ENCODE measurements at places on chromosomes 6 and 20. TPM values are rescaled to one million over a fixed set of nuclear protein-coding genes. Genes with fewer than 3 reads are reported as not detected.

GRCh38 chr6:56101141-56101553, 146.2 kb downstream of the COL21A1 start:
- no peak overlapping the region for H3K27ac ChIP-seq
- no peak for DNase-seq
- no peaks in the 10 kb centered on the region for H3K36me3 ChIP-seq
- no peaks in the 10 kb centered on the region for H3K27me3 ChIP-seq

DNA sequence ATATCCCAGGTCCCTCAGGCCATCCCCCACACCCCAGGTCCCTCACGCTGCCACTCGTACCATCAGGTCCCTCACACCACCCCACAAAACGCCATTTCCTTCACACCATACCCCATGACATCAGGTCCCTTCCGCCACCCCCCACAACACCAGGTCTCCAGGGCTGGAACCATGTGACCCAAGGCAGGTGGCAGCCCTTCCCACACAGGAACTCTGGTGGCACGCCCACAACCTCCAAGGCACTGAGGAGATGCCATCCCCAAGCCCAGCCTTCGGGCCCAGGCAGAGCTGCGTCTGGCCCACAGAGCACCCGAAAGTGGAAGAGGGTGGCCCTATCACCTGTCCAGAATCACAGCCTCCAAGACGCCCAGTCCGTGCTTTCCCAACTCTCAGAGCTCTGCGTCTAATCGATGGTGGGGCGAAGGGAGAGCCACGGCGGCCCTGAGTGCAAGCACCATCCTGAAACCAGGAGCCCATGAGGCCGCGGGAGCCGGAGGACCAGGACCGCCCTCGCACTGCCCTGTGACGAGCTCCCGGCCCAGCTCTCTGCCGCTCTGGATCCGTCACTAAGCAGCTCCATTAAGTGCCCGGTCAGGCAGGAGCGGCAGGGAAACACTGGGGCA, 12.7 kb downstream of the TAF4 start:
- no peak for DNase-seq
- H3K4me3 ChIP-seq: no peak overlapping the region
- no peaks in the 10 kb centered on the region for H3K36me3 ChIP-seq
- H3K4me1 ChIP-seq: no peaks in the 10 kb centered on the region
- no peak overlapping the region for H3K27ac ChIP-seq

GRCh38 chr20:42100137-42100704, 482.0 kb upstream of the CHD6 start:
- H3K27me3 ChIP-seq: no peaks in the 10 kb centered on the region
- no peaks in the 10 kb centered on the region for H3K4me1 ChIP-seq
- no peak overlapping the region for H3K27ac ChIP-seq
- no peaks in the 10 kb centered on the region for H3K36me3 ChIP-seq

DNA sequence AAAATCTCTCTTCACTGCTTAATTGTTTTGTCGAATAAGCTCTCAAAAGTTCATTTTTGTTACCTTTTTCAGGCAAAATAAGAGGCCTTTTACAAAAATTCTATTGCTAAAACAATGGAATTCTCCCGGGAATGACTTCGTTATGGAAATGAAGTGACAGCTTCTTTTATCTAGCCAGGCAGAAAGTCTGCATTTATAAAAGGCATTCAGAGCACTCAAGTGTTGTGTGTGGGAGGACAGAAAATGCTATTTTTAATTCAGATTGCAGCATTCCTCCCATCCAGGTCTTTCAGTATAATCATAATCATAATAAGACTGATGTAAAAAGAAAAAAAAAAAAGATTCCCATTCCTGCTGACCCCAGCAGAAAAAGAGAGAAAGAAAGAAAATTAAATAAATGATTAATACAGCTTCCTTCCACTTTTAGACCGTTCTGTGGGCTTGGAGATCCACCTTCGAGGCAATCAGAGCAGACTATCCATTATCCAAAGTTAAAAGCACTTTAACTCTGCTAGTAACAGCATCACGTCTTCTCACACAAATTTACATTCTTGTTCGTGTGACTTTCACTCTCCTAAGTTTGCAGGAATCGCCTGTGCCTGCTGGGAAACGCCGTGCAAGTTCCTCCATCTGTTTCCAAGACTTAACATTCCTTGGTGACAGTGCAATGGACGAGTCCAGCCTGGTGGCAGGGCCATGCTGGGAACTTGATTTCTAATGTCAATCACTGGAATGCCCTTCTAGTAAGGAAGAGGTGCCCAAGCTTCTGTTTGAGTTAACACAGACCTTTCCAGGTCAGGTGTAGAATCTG, 258.8 kb downstream of the GMPR start:
- H3K4me1 ChIP-seq: peaks cover 12% of the 10 kb centered on the region
- DNase-seq: peak; percentile 21
- H3K36me3 ChIP-seq: no peaks in the 10 kb centered on the region
- no peak overlapping the region for H3K27ac ChIP-seq
- no peaks in the 10 kb centered on the region for H3K27me3 ChIP-seq
- H3K4me3 ChIP-seq: no peak overlapping the region

- no peaks in the 10 kb centered on the region for H3K4me1 ChIP-seq
- H3K27ac ChIP-seq: no peak overlapping the region
- H3K27me3 ChIP-seq: no peaks in the 10 kb centered on the region
- H3K36me3 ChIP-seq: peaks cover 11% of the 10 kb centered on the region
These were observed 31.1 kb downstream of the BRPF3 start for GRCh38 chr6:36227379-36228228.

DNA sequence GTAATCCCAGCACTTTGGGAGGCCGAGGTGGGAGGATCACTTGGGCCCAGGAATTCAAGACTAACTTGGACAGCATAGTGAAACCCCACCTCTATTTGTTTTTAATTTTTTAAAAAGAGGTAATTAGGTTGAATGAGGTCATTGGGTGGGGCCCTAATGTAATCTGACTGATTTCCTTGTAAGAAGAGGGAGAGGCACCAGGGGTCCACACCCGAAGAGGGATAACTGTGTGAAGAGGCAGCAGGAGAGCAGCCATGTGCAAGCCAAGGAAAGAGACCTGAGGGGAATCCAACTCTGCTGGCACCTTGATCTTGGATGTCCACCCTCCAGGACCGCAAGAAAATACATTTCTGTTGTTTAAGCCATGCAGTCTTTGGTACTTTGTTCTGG, 63.4 kb downstream of the QRSL1 start:
- H3K4me1 ChIP-seq: peaks cover 8% of the 10 kb centered on the region
- H3K4me3 ChIP-seq: no peak overlapping the region
- no peak overlapping the region for H3K27ac ChIP-seq
- H3K36me3 ChIP-seq: no peaks in the 10 kb centered on the region
- H3K27me3 ChIP-seq: no peaks in the 10 kb centered on the region
- DNase-seq: no peak

DNA sequence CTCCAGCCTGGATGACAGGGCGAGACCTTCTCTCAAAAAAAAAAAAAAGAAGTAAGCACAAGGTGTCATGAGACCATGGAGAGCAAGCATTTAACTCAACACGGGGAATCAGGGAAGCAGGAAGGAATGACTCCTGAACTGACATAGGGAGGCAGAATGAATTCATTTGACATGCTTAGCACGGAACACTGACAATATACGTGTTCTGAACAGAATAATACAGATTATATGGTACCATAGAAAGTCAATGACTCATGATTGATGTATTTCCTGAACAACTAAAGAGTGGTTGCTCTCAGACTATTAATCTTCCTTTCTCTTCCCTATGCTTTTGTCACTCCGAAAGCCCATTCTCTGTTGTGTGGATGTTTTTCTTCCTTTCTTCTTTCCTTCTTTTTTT, 20.7 kb upstream of the ASIP start:
- H3K4me1 ChIP-seq: peaks cover 7% of the 10 kb centered on the region
- H3K36me3 ChIP-seq: no peaks in the 10 kb centered on the region
- DNase-seq: no peak
- peaks cover 29% of the 10 kb centered on the region for H3K27me3 ChIP-seq
- H3K27ac ChIP-seq: no peak overlapping the region
- H3K4me3 ChIP-seq: no peak overlapping the region

DNA sequence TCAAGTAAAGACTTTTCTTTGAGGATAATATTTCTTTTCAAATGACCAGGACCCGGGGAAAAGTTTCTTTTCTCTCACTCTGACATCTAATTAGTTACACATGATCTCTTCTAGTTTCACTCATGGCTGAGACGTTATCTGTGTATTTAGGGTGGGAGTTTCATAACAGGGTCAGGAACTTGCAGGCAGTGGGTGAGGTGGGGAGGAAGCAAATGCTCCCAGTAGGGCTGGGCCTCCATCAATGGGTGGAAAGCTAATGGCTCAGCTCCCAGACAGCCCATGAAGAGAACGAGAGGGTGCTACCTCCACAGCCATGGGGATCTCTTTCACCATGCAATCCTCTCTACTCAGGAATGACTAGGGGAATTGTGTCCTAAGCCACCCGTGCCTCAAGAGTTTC, 119.3 kb downstream of the F13A1 start:
- H3K27me3 ChIP-seq: no peaks in the 10 kb centered on the region
- H3K36me3 ChIP-seq: no peaks in the 10 kb centered on the region
- H3K4me1 ChIP-seq: peaks cover 3% of the 10 kb centered on the region
- H3K4me3 ChIP-seq: no peak overlapping the region

DNA sequence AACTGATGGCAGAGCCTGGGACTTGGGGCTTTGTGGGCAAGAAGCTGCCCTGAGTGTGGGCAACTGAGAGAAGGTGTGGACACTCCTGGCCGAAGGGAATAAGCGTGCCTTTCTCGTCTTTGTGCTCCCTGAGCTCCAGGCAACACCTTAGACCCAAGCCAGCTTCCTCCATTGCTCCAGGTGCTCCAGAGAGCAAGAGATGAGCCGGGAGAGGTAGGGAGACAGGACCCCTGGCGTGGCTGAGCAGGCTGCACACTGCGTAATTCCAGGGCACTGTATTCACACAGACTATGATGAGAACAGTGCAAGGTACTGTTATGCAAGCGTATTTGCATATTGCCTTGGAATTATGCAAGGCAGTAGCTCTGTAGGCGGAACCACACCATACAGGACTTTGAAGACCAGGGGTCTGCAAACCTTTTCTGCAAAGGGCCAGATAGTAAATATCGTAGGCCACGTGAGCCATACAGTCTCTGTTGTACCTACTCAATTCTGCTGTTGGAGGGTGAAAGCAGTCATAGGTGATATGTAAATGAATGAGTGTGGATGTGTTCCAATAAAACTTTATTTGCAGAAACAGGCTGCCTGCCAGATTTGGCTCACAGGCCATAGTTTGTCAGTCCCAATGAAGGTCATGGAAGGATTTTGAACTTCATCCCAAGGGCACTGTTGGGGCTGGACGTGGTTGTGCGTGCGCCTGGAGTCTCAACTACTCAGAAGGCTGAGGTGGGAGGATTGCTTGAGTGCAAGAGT, 42.1 kb upstream of the FAM83D start:
- H3K36me3 ChIP-seq: no peaks in the 10 kb centered on the region
- peaks cover 5% of the 10 kb centered on the region for H3K27me3 ChIP-seq
- H3K4me3 ChIP-seq: no peak overlapping the region
- H3K27ac ChIP-seq: no peak overlapping the region

- no peak for DNase-seq
- no peak overlapping the region for H3K4me3 ChIP-seq
- H3K27me3 ChIP-seq: no peaks in the 10 kb centered on the region
These were observed 19.3 kb downstream of the CITED2 start for GRCh38 chr6:139355172-139355571.

DNA sequence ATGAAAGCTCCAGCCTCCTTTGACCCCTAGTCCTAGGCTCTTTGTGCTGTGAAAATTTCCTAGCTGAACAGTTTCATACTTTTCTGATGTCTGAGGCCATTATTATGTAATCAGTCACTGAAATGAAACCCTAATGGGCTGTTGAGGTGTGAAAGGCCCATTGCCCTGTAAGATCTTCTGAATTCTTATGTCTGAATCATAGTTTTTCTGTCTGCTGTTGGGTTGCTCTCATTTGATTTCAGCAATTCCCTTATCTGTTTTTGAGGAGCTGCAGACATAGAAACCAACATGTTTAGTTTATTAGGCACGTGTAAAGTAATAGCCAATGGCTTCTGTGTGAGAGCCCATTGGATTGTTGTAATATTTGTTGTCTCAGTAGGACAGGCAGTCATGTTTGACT, 118.1 kb downstream of the EYA4 start:
- H3K4me1 ChIP-seq: no peaks in the 10 kb centered on the region
- no peaks in the 10 kb centered on the region for H3K36me3 ChIP-seq
- H3K27me3 ChIP-seq: no peaks in the 10 kb centered on the region

DNA sequence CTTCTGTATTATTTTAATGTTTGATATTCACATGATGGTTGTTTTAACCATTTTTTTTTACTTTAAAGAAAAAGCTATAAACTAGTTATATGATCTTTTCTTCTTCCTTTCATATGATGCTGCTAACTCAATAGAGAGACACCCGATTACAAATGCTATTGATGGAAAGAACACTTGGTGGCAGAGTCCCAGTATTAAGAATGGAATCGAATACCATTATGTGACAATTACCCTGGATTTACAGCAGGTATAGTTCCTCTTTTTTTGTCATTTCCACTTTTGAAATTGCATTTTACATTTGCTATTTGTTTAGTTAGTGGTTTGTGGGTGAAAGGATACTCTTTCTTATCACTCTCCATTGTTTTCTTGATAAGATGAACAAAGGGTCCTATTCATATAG, 176.7 kb downstream of the LAMA2 start:
- no peak overlapping the region for H3K4me3 ChIP-seq
- H3K4me1 ChIP-seq: peaks cover 18% of the 10 kb centered on the region
- H3K36me3 ChIP-seq: no peaks in the 10 kb centered on the region
- H3K27me3 ChIP-seq: no peaks in the 10 kb centered on the region
- no peak for DNase-seq

DNA sequence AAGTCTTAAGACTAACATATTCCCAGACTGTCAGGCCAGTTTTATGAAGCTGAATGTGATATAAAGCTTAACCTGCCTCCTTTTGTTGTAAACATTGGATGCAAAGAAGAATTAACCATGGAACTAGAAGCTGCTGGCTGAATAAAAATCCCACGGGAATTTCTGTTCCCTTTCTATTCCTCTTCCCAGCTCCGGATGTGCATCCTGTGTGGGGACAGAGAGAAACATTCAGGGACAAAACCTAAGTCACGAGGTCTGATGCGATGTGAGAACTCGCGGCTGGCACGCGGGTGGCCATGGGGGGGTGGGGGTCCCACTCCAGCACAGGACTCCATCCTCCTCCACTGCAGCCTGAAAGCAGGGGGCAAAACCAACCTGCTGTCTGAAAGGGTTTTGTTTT, 32.2 kb downstream of the RAMACL start:
- H3K4me1 ChIP-seq: peaks cover 39% of the 10 kb centered on the region
- H3K36me3 ChIP-seq: no peaks in the 10 kb centered on the region
- no peaks in the 10 kb centered on the region for H3K27me3 ChIP-seq
- H3K27ac ChIP-seq: no peak overlapping the region
- DNase-seq: peak; percentile 10

- no peak overlapping the region for H3K27ac ChIP-seq
- DNase-seq: no peak
- H3K4me3 ChIP-seq: no peak overlapping the region
These were observed 128.1 kb downstream of the OPRM1 start for GRCh38 chr6:154167126-154167525.

- DNase-seq: peak; percentile 79
- no peaks in the 10 kb centered on the region for H3K36me3 ChIP-seq
- H3K4me3 ChIP-seq: peak overlapping the region; percentile 73
- peaks cover 35% of the 10 kb centered on the region for H3K27me3 ChIP-seq
These were observed 1.5 kb upstream of the TENT5A start for GRCh38 chr6:81753711-81754577.

RUNX2 gene
- total RNA-seq: 0.09 TPM

ESF1 gene
- 29.1 TPM for total RNA-seq

NRN1 gene
- total RNA-seq: 0.74 TPM

CCDC28A gene
- total RNA-seq: 30.2 TPM

NCOA3 gene
- 64.5 TPM for total RNA-seq

SEC23B gene
- total RNA-seq: 57.2 TPM

NRSN1 gene
- 0.19 TPM for total RNA-seq

All from neural progenitor cell (in vitro differentiated cells).